Chondrocyte (in vitro differentiated cells): ENCODE measurements at places on chromosomes 2 and 18.

- DNase-seq: no peak
- no peak overlapping the region for H3K4me3 ChIP-seq
- H3K4me1 ChIP-seq: peaks cover 20% of the 10 kb centered on the region
- no peaks in the 10 kb centered on the region for H3K36me3 ChIP-seq
These were observed 880.6 kb downstream of the TSN start for GRCh38 chr2:122636097-122636496.

GRCh38 chr18:36449451-36449850 is 151.9 kb downstream of the FHOD3 start:
- H3K36me3 ChIP-seq: peaks cover under 1% of the 10 kb centered on the region
- H3K4me3 ChIP-seq: no peak overlapping the region
- no peak for DNase-seq
- no peak overlapping the region for H3K27ac ChIP-seq

GRCh38 chr2:176270100-176270750 is 983 bp downstream of the MTX2 start:
- H3K27ac ChIP-seq: peak overlapping the region; percentile 92
- H3K36me3 ChIP-seq: no peaks in the 10 kb centered on the region
- no peak for DNase-seq
- H3K4me1 ChIP-seq: peaks cover 17% of the 10 kb centered on the region

DNA sequence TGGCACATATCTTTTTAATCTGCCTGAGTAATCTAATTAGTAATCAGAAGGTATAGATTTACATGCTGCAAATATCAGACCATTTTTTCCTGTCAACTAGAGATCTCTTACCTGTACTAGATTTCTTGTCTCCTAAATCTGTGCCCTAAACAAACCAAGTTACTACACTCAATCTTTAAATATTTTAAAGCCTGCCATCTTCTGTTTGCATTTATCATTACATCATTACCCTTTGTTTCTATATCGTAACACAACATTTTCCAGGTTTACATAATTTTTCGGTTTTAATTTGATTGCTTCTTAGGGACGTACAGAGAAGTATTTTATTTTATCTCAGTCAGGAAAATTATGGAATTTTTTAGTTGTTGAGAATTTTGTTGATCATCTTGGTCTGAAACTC is 25.7 kb downstream of the PSMA8 start:
- H3K4me3 ChIP-seq: no peak overlapping the region
- H3K27ac ChIP-seq: no peak overlapping the region
- no peaks in the 10 kb centered on the region for H3K4me1 ChIP-seq
- DNase-seq: no peak

GRCh38 chr2:101623031-101623521 is 74.4 kb upstream of the MAP4K4 start:
- peaks cover 4% of the 10 kb centered on the region for H3K27me3 ChIP-seq
- H3K27ac ChIP-seq: no peak overlapping the region
- no peaks in the 10 kb centered on the region for H3K36me3 ChIP-seq
- DNase-seq: no peak

- H3K27ac ChIP-seq: no peak overlapping the region
- peaks cover 2% of the 10 kb centered on the region for H3K36me3 ChIP-seq
- peaks cover 53% of the 10 kb centered on the region for H3K27me3 ChIP-seq
- H3K4me1 ChIP-seq: peaks cover 3% of the 10 kb centered on the region
These were observed 12.3 kb downstream of the AQP12B start for GRCh38 chr2:240670402-240670801.

GRCh38 chr18:31436825-31437224 is 10.7 kb upstream of the DSG3 start:
- peaks cover 6% of the 10 kb centered on the region for H3K36me3 ChIP-seq
- H3K27me3 ChIP-seq: peaks cover 17% of the 10 kb centered on the region
- H3K4me3 ChIP-seq: no peak overlapping the region
- no peak overlapping the region for H3K27ac ChIP-seq
- no peak for DNase-seq

- H3K4me1 ChIP-seq: peaks cover 5% of the 10 kb centered on the region
- H3K27me3 ChIP-seq: no peaks in the 10 kb centered on the region
- no peak overlapping the region for H3K27ac ChIP-seq
These were observed 60.1 kb downstream of the GBX2 start for GRCh38 chr2:236107942-236108625.

DNA sequence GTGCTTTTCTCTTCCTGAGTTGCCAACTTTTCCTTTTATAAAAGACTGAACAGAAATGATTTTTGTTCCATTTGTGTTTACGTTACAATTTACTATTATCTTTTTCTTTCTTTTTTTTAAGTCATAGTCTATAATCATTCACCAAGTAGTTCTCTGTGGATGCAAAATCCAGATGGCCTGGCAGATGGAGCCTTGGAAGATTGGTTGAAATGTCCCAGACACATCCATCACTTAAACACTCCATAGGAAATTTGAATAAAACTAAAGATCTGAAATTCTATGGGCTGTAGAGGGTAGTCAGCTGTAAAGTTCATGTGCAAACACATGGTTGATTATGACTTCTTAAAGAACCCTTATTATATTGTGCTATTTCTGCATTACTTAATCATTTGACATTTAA is 164.8 kb upstream of the DOCK10 start:
- no peaks in the 10 kb centered on the region for H3K36me3 ChIP-seq
- H3K27ac ChIP-seq: no peak overlapping the region
- no peak overlapping the region for H3K4me3 ChIP-seq
- H3K4me1 ChIP-seq: no peaks in the 10 kb centered on the region
- DNase-seq: no peak

DNA sequence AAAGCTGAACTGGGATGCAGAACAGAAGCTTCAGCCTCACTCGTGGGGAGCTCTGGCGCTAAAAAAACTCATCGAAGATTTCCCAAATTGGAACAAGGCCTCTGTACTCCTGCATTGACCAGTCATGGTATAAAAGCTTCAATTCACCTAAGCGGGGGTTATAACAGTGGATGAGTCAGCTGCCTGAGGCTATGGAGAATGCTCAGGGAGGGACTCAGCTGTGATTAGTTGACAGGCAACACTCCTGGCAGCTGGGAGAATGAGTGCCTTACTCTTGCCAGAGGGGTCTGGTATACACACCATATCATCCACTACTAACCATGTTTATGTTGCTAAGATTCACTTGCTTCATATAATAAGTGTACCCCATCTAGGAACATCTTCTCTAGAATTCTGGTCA is 350.6 kb upstream of the VRK2 start:
- no peak overlapping the region for H3K4me3 ChIP-seq
- no peak overlapping the region for H3K27ac ChIP-seq
- H3K27me3 ChIP-seq: no peaks in the 10 kb centered on the region
